Activated CD4-positive, alpha-beta T cell treated with anti-CD3 and anti-CD28 coated beads, Interleukin-2, amount 10 ng/mL, durations not matched to agents 24 days and 14 days (primary cell): ENCODE measurements at places on chromosomes 7 and 10. TPM values are rescaled to one million over a fixed set of nuclear protein-coding genes. Genes with fewer than 3 reads are reported as not detected.

GRCh38 chr7:47361746-47362215 lies 220.1 kb downstream of the TNS3 start:
- peak; percentile 54 for DNase-seq

DNA sequence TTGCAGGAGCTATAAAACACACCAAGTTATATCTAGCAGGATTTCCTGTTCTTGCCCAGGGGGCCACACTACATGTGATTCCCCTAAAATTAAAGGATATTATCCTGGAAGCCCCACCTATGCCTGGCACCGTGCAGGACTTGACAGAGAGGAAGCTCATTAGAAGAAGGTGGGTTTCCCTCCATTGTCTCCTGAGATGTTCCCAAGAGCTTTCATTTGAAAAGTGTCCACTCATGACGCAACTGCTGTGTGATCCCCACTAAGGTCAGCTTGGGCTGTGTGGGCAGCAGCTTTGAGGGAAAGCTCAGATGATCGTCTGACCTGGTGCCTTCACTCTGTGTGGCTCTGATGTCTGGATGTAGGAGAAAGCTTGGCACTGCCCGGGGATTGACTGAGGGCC lies 53.5 kb downstream of the RAMP3 start:
- DNase-seq = no peak

Gene SEPTIN14
- total RNA-seq = not detected in 2 replicates

Gene CCL24
- not detected in 2 replicates for total RNA-seq

Gene NPFFR1
- not detected in 2 replicates for total RNA-seq
